ENCODE measurements at places on chromosomes 1 and 21.
A peak's percentile ranks its signal among the peaks of the same experiment; 100 is the strongest.

GRCh38 chr1:58857680-58858673 lies 74.1 kb upstream of the JUN start:
- peak; percentile 7 for DNase-seq

- DNase-seq: no peak
Observed at GRCh38 chr1:178916448-178917174, 45.7 kb upstream of the ANGPTL1 start.

GRCh38 chr1:23619299-23620188 lies 60.2 kb upstream of the ID3 start:
- peak; percentile 95 for DNase-seq

DNA sequence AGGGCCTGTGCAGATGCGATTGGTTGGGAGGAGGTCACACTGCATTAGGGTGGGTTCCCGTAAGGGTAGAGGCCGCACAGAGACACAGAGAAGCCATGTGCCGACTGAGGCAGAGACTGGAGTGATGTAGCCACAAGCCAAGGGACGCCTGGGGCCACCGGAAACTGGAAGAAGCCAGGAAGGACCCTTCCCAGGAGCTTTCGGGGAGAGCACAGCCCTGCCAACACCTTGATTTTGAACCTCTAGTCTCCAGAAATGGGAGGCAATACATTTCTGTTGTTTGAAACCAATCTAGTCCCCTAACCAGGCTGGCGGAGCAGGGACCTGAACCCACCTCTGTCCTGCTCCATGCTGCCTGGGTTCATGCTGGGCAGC lies 10.8 kb downstream of the UBASH3A start:
- DNase-seq: no peak

DNA sequence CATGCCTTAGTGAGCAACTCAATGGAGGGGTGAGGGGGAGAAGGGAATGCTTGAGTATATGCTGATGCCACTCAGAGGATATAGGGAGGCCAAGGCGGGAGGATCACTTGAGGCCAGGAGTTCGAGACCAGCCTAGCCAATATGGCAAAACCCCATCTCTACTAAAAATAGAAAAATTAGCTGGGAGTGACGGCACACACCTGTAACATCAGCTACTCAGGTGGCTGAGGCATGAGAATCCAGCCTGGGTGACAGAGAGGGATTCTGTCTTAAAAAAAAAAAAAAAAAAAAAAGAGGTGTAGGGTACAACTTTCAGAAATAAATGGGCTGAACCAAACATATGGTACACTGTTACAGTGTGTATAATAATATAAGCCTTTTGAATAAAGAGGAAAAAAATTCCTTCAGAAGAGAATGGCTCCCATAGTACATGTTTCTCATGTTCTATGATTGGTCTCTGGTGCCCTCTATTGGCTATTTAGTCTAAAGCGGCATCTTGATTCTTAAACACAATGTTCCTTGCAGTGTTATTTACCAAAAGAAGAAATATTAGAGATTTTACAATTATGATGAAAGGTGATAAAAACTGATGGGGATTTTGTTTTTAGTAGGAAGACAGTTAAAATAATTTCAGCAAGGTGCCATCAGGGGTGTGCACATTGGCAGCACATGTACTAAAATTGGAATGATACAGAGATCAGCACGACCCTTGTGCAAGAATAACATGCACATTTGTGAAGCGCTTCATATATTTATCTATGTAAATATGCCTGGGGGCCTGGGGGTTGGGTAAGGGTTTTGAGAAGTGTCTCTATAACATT lies 109.8 kb downstream of the PATJ start:
- peak; percentile 73 for DNase-seq

DNA sequence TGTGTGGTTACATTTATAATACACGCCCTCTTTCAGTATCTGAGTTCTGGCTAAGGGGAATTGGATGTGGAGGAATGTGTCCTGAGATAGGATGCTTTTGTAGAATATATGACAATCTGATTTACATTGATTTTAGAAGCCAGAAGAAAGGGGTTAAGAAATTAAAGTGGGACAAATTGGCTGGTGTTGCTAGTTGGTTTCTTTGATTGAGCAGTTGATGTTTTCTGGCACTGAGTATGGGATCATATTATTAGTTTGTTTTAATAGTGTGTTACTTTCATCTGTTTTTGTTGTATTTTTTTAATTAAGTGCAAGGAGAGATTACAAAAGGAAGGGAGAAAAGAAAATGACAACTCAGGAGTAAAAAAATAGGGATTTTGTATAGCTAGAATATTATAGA lies 1634.7 kb upstream of the B3GALT2 start:
- DNase-seq: no peak

GRCh38 chr21:15256996-15257395 lies 192.2 kb upstream of the NRIP1 start:
- DNase-seq: no peak

DNA sequence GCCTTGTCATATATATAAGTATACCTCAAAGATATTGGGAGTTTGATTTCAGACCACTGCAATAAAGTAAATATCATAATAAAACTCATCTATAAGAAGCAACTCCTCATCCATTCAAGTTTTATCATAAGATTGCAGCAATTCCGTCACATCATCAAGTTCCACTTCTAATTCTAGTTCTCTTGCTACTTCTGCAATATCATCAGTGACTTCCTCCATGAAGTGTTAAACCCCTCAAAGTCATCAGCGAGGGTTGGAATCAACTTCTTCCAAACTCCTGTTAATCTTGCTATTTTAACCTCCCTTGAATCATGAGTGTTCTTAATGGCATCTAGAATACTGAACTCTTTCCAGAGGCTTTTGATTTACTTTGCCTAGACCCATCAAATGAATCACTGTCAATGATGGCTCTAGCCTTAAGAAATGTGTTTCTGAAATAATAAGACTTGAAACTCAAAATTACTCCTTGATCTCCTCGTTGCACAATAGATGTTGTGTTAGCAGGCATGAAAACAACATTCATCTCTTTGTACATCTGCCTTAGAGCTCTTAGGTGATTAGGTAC lies 88.3 kb downstream of the RPE65 start:
- DNase-seq: no peak

DNA sequence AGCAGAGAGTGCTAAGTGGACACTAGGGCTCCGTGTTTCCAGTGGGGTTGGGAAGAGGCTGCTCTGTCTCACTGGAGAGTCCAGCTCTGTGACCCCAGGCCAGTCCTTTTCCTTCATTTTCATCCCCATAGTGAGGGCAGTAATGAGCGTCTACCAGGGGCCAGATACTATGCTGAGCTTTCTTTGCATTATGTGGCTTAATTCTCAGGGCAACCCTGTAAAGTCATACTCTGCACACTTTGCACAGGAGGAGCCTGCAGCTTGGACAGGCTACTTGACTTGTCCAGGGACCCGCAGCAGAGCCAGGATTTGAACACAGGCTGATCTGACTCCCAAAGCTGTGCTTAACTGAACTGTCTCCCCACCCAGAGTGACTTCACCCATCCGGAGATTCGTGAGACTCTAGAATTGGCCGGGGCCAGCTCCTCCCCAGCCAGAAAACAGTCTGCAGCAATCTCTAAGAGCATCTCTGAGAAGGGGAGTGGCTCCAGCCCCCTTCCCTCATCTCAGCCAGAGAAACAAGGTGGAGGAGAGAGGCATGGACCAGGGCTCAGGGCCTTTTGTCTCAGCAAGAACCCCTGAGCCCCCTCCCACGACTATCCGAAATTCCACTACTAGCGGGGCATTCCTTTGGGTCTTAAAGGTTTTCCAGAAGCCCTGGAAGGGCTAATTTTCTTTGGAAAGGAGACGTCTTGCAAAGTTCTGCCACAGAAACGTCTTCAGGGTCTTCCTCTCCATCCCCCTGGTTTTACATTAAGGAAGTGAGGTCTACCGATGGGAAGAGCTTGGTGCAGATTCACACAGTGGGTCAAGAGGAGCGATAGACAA lies 866 bp upstream of the FNDC5 start:
- peak; percentile 35 for DNase-seq

- no peak for DNase-seq
Observed at GRCh38 chr1:216902669-216903381, 179.6 kb upstream of the ESRRG start.

GRCh38 chr1:87136607-87137341 lies 191.9 kb upstream of the LMO4 start:
- DNase-seq: no peak

DNA sequence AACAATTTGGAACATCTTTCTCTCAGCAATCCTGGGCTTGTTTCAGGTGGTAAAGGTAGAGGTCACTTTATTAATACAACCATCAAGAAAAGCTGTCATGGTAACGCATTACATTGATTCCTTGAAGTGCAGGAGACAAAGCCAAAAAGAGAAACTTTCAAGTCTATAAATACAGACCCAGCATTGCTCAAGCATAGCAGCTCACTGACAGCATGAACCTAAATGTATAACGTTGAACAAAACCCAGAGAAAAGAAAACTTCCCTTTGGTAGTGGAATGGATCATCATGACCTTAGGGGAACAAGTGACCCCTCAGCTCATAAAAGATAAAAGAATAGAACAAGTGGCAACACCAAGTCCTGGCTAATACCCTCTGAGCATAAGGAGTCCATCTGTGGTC lies 332.2 kb downstream of the NTNG1 start:
- no peak for DNase-seq

GRCh38 chr1:48120621-48121020 lies 101.9 kb upstream of the SLC5A9 start:
- no peak for DNase-seq

- DNase-seq: no peak
Observed at GRCh38 chr1:240054109-240054701, 37.5 kb upstream of the FMN2 start.

DNA sequence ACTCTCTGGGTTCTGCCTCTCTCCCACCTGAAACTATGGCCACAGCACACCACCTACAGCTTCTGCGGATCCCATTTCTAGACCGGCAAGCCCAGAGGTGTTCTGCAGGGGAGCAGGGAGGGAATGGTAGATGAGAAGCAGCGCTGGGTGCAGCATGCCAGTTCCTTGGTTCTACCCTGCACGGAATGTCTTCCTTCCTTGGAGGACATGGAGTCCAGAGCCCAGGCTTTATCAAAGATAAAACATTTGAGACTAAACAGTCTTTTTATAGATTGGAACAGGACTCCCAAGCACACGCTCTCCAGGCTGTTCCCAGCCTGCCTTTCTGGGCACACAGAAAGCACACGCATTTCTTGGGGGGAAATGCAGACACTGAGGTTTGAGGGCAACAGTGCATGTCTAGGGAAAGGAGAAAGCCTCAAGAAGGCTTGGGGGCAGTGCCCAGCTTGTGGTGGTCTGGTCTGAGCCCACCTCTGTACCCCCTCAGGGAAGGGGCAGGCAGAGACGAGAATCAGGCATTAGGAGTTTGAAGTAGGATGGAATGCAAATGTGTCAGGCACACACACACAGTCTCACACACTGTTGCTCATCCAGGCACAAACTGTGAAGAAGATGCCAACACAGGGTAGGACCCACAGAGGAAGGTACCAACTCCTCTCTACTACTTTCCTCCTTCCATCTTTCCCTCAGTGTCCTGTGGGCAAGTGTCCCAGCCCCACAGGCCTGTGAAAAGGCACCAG lies 29.7 kb downstream of the LGR6 start:
- DNase-seq: no peak

- DNase-seq: no peak
Observed at GRCh38 chr21:46131588-46131837, 23.9 kb downstream of the FTCD start.

DNA sequence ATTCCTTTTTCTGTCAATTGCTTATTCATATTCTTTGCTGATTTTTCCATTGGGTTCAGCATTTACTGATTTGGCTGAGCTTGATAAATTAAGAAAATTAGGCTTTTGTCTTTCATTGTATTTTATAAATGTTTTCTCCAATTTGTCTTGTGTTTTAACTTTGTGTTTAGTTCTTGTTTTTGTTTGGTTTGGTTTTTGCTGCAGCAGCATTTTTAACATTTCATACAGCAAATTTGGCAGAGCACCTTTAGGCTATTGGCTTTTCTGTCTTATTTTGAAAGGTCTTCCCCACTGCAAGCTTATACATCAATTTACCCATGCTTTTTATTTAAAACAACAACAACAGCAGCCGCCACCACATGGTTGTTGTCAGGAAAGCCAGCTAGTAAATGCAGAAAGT lies 33.8 kb upstream of the DISC1 start:
- no peak for DNase-seq

DNA sequence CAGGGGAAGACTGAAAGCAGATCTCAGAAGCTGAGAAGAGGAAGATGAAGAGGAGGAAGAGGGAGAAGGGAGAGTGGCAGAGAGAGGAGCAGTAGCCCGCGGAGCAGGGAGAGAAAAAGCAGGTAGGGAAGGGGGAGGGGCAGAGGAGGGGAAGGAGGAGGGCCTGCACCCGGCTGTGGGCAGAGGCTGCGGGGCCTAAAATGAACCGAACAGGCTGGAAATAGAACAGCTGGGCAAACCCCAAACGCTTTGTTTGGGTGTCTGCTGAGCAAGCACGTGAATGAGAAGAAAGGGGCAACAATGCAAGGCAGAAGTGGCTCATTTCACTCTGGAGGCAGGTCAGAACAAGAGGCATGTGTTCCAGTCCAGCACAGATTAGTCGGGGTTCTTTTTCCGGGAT lies 33.5 kb downstream of the KCNC4 start:
- peak; percentile 34 for DNase-seq

DNA sequence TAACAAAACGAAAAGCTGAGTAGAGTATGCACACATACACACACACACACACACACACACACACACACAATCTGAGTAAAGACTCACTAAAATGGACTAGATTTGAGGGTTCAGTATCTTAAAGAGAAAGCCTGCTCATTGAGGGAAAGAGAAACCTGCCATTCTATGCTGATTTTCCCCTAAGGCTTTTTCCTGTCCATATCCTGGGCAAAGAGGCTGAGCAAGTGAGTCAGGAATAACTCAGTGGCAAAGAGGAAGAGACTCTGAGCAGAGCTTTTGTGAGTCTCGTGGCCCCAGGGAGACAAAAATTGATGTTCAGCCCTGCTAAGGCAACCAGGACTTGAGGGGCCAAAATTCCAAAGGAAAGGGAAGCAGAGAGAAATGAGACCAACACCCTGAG lies 37.3 kb upstream of the RUNX1 start:
- no peak for DNase-seq

DNA sequence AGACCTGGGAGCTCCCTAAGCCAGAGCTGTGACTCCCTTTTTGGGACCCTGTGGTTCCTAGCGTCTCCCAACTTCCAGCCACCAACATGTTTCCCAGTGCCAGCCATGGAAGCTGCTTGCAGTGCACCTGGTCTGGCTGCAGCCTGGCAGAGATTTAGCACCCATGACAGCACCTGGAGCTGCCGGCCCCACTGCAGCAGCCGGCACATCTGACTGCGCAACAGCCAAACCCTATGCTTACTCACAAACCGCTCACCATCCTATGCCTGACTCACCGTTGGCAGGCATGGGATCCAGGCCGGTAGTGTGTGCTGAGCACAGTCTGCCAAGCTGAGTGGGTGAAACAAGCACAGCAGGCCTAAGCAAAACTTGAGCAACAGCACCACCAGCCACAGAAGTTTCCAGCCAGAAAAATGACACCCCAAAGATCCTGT lies 435.9 kb upstream of the PRMT6 start:
- DNase-seq: no peak

- DNase-seq: no peak
Observed at GRCh38 chr1:32241001-32241763, 5.8 kb upstream of the FAM167B start.

Measured in NAMALWA (cell line).